MM.1S (cell line): ENCODE measurements at places on chromosomes 6 and 20.

DNA sequence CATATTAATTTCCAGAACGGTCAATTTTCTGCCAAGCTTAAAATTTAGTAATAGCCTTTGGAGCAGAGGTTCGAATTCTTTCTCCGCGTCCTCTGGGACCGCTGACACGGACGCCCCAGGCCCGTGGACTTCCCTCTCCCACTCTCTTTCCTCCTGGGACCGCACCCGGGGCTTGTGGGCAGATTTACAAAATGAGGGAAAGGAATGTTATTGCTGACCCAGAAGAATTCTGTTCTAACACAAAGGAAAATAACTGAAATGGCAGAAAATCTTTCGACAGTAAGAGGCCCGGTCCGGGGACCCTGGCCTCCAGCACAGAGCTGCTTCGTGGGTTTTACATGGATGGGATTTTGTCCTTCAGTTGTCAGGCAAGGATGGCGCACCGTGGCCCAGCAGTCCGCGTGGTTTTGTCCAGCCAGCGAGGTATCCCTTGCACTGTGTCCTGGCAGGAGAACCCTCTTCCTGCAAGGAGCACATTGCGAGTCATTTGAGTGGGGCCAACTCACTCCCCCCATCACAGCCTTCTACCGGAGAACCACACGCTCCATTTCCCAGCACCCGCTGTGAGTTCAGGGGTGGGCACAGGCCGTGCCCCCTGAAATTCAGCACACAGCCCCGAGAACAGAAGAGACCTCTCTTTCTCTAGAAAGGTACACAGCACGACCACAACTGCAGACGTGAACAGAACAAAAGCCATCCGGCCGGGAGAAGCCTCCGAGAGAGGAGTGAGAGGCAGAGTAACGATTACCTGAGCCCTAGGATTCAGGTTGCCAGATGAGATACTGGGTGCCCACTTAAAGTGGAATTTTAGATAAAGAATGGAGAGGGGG, 106.0 kb upstream of the AFDN start:
- no peak for DNase-seq

DNA sequence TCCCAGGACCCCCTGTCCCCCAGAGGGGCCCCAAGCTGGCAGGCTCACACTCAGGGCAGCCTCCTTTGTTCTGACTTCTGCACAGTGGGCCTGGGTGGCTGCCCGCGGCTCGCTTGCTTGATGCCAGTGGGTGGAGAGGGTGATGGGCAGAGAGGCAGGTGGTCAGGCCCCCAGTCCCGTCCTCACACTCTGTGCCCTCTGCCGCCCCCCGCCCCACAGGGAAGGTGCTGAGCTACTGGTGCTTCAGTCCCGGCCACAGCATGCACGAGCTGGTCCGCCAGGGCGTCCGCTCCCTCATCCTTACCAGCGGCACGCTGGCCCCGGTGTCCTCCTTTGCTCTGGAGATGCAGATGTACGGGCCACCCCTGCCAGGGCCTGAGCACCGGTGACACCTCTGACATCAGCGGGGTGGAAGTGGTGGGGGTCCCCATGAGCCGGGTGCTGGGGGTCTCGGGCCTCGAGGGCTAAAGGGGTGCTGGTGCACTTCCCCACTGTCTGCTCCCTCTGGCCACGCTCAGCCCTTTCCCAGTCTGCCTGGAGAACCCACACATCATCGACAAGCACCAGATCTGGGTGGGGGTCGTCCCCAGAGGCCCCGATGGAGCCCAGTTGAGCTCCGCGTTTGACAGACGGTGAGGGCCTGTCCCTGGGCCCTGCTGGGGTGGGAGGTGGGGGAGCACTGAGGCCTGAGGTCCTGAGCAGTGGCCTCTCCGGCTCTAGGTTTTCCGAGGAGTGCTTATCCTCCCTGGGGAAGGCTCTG, 8.9 kb upstream of the TNFRSF6B start:
- no peak for DNase-seq

DNA sequence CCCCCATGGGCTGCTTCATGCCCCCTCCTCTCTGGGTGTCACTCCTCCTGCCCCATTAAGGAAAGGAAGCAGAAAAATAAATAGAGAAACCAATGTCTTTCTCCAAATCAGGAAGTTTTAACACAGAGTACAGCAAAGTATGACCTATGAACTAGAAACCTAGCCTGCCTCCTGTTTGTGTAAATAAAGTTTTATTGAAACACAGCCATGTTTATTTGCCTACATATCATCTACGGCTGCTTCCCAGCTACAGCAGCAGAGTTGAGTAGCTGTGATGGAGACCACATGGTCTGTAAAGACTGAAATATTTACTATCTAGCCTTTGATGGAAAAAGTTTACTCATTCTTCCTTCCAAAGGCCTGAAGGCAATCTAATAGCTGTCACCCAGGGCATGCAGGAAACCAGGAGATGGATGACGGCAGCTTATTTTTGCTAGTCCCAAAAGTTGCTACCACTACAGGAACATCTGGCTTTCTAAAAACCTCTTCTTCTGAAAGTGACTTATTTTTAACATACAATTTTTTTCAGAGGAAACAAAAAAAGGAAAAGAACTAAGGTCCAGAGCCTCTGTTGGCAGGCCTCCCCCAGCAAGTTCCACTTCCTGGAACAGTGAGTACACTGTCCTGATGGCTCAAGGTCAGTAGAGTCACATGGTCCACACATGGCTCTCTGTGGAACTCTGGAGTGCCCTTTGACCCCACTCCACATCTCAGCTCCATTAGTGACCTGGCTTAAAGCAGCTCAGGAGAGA, 287.8 kb downstream of the PTPRT start:
- no peak for DNase-seq

GRCh38 chr6:64590965-64591675, 955.5 kb downstream of the PHF3 start:
- no peak for DNase-seq
